Cerebellar nuclear complex (tissue), 1 donor: ENCODE measurements at places on chromosomes 16 and 17.

DNA sequence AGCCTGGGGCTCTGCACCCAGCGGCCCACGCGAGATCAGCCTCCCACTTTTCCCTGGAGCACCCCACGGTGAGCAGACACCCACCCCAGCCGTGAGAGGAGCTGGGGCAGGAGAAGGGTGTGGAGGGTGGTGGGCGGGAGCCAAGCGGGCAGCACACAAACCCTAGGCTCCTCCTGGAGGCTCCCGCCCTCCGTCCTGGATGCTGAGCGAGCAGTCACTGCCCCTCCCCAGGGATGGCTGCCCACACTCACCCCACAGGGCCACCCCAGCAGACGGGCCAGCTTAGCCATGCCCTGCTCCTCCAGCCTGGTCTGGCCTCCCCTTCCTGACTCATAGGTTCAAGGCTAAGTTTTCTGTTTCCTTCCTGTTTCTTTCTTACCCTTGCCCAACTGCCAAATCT lies 15.7 kb upstream of the ABCC3 start:
- no peak for DNase-seq

DNA sequence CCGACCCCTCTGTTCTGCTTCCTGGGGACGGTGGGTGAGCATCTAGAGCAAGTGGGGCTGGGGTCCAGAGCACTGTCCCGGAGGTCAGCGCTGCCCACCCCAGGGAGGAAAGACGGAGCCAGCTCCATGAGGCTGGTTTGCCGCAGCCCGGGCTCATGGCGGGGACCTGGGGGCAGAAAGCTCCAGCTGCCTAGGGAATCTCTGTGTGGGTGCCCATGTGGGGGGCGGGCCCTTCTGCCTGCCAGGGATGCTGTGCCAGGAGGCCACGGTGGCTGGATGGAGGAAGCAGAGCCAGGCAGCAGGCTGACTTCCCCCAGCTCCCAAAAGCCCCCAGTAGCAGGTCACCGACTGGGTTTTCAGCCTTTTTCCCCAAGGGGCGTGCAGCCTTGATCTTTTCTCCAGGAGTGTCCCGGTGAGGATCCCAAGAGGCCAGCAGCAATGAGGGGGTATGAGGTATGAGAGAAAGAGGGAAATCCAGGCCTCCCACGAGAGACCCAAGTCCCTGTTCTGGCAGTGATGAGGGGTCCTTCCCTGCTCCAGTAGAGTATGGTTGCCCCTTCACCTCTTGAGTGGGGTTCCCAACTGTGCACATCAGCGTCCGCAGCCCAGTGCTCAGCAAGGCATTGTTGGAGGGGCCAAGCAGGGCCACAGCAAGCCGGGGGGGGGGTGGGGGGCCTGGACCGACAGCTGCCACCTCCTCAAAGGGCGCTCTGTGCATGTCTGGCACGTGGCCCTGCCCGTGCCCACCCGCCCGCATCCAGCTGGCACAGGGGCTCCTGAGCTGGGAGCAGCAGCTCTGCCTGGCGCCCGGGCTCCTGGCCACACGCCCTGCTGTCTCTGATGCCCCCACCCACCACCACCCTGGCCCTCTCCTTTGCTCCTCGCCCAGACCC lies 15.6 kb upstream of the BCAR1 start:
- no peak for DNase-seq

DNA sequence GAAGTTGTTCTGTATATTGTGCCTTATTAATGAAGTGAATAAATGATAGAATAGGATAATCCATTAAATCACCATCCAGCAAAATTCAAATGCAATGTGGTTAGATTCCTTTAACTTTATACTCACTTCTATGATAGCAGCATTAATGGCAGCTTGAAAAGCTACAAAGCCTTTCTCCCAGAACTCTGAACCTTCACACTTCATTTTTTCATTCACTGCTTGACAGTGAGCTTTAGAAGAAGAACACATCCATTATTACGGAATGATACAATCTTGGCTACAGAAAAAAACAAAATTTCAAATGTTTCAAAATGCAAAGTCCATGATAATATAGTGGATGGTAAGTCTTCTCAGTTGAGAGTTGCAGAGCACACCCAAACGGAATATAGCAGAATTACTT lies 16.4 kb downstream of the ABCA9 start:
- DNase-seq: no peak

- DNase-seq: no peak
These were observed 998 bp upstream of the SRSF1 start for GRCh38 chr17:58007781-58008706.

DNA sequence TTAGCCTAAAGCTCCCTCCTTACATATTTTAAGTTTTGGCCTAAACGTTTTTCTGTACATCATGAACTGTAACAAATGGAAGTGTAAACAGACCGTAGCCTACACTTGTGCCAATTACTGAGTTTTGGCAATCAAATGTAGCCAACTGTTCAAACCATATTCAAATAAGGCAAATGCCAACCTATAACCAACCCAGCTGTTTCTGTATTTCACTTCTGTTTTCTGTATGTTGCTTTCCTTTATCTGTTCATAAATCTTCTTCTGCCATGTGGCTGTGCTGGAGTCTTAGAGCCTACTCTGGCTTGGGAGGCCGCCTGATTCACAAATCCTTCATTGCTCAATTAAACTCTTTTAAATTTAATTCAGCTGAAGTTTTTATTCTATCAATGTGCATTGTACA lies 6.9 kb upstream of the C16orf78 start:
- no peak for DNase-seq

- DNase-seq: no peak
These were observed 1.4 kb upstream of the SPNS2 start for GRCh38 chr17:4497101-4497824.

- DNase-seq: no peak
These were observed 6.0 kb downstream of the ADAT1 start for GRCh38 chr16:75617121-75617520.

GRCh38 chr17:20935740-20936139 lies 107.1 kb downstream of the USP22 start:
- no peak for DNase-seq

DNA sequence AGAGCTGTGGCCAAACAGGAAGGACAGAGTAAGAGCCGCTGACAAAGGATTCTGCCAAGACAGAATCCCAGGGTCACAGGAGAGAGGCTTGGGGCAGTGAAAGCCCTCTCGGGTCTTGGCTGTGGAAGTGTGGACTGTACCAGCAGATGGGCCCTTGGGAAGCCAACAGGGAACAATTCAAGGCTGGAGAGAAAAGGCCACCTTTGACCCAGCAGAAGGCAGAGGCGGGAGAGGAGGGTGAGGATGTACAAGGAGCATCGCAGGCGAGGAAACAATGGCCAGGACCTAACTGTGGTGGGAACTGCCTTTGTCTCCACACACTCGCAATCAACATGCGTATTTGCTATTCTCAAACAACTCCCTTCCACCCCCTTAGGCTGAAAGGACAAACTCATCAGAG lies 15.7 kb downstream of the CARHSP1 start:
- no peak for DNase-seq

- no peak for DNase-seq
These were observed 9.7 kb downstream of the RNFT1 start for GRCh38 chr17:59954856-59955255.

DNA sequence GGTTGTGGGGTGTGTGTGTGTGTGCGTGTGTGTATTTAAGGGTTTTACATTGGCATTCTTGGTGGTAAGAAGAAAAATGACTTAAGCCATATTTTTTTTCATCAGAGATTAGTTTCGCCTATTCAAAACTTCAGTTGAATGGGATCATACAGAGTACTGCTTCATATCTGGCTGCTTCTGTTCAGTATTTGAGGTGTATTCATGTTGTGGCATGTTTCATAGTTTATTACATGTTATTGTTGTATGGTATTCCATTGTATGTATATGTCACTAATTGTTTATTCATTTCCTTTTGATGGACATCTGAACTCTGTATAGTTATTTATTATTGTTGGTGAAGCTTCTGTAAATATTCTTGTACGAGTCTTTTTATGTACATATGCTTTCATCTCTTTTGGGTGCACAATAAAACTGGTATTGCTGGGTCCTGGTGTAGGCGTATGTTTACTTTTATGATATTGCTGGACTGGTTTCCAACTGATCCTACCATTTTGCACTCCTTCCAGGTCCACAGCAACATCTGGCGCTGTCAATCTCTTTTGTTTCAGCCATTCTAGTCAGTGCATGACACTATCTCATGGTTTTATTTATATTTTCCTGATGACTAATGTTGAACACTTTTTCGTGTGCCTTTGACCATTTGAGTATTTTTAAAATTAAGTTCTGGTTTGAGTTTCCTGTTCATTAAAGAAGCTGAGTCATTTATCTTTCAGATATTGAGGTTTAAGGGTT lies 77.4 kb upstream of the MAF start:
- DNase-seq: no peak

- DNase-seq: no peak
These were observed 15.8 kb downstream of the MEOX1 start for GRCh38 chr17:43645765-43646481.

GRCh38 chr16:886802-887731 lies 83.7 kb downstream of the LMF1 start:
- no peak for DNase-seq

DNA sequence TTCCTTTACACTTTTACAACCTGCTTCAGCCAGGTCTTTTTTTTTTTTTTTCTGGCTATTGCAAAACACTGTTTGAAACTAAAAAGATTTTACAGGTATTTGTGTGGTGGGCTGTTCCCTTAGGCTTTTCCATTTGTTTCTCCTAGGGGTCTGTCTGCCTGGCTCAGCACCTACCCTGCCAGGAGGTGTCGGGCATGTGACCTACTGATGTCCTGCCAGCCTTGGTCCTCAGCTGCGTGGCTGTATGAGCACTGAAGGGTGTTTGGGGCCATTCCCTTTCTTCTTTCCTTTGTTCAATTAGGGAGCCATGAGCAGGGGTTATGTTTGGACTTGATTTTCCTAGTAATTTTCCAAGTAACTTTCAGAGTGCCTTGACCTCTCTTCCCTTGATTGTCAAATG lies 269.2 kb upstream of the SALL1 start:
- no peak for DNase-seq

GRCh38 chr17:57687642-57688041 lies 57.5 kb downstream of the CCDC182 start:
- DNase-seq: no peak

DNA sequence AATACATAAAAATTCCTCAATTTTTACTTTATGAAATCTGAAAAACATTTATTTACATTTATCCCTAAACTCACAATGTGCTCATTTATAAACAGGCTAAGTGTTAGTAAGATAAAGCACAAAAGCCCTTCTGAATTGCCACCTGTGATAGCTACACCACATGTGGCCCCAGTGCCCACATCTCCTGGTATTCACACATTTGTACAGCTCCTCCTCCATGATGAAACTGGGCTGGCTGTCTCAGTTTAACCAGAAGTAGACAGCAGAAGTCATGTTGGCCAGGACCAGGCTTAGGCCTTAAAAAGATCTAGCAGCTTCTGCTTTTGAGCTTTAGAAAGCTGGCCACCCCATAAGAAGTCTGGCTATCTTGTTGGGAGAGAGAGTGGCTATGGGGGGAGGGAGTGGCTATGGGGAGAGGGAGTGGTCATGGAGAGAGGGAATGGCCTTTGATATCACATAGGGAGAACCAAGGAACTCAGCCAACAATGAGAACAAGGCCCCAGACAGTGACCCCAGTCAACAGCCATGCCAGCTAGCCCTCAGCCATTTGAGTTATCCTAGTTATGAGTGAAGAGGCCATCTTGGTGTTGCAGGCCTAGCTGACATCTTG lies 47.4 kb downstream of the CEP95 start:
- DNase-seq: no peak

DNA sequence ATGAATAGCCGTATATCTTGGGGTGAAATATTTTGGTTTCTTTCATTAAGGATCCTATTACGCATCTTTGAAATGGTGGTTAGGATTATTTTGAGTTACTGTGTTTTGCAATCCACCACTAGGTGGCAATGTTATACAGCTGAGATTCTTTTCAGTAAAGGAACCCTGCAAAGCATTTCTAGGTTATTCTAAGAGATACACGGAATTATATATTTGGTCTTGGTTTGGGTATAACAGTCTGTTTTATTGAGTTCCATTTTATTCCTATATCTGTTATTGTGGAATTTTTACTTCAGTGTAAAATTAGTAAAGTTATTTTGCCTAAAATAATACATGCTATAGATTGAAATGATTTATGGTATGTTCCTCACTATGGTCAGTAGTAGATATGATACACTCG lies 62.9 kb upstream of the CPHXL start:
- DNase-seq: no peak

DNA sequence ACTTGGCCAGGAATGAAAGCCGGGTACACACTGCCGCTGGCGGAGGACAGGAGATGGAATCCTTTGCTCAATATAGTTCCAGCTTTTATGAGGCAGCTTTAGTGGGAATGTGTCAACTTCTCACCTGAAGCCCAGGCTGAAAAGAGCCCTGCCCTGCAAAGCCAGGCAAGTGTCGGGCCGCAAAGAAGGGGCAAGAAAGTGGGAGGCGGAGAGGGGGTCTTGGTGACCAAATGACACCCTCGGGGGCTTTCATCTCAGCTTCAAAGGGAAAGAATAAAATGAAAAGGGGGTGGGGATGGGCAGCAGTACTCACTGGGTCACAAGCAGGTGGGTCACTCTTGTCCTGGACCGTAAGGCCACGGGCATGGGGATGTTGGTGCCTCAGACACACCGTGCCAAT lies 62.9 kb downstream of the C16orf95 start:
- DNase-seq: no peak

GRCh38 chr16:5176505-5176904 lies 78.9 kb upstream of the EEF2KMT start:
- DNase-seq: no peak

GRCh38 chr16:30974348-30974747 lies 10.7 kb upstream of the HSD3B7 start:
- no peak for DNase-seq

- no peak for DNase-seq
These were observed at the start of gene ANKRD13B for GRCh38 chr17:29592850-29593551. Gene ANKRD13B (plus strand): TSS chr17:29593132. CDS start chr17:29593622, 490 bp downstream.

GRCh38 chr17:61904094-61904710 lies 23.6 kb downstream of the INTS2 start:
- DNase-seq: no peak

DNA sequence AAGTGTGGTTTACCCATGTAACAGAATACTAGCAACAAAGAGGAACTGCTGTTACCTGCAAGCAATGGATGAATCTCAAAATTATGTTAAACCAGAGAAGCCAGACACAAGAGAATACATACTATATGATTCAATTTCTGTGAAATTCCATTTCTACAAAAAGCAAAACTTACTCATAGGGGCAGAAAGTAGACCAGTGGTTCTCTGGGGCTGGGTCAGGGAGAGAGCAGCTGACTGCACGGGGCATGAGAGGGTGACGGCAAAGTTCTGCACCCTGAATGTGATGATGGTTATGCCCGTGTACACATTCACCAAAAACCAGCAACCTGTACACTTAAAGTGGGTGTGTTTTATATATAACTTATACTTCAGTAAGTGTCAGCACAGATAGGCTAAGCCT lies 3.1 kb downstream of the ZNF843 start:
- DNase-seq: no peak

DNA sequence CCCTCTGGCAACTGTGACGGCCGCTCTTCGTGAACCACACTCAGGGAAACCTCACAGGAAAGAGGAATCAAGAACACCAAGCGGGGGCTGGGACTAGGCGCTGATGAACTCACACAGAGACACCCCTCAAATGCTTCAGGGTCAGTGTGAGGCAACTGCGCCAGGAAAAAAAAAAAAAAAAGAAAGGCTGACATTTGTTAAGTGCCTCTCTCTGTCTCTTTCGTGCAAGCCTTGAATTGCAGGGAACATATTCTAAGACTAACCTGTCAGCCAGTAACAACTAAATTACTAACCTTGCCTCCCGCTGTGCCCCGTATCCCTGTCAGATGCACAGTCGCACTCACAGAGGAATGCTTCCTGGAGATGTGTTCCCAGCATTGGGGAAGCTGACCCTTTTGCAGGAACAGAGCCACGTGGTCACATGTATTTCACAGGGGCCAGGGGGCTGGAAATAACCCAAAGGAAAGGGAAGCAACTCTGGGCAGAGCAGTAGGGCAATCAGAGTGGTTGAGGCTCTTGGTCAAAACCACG lies 247.8 kb downstream of the XYLT1 start:
- no peak for DNase-seq
